ENCODE measurements at places on chromosomes 7 and 10.

DNA sequence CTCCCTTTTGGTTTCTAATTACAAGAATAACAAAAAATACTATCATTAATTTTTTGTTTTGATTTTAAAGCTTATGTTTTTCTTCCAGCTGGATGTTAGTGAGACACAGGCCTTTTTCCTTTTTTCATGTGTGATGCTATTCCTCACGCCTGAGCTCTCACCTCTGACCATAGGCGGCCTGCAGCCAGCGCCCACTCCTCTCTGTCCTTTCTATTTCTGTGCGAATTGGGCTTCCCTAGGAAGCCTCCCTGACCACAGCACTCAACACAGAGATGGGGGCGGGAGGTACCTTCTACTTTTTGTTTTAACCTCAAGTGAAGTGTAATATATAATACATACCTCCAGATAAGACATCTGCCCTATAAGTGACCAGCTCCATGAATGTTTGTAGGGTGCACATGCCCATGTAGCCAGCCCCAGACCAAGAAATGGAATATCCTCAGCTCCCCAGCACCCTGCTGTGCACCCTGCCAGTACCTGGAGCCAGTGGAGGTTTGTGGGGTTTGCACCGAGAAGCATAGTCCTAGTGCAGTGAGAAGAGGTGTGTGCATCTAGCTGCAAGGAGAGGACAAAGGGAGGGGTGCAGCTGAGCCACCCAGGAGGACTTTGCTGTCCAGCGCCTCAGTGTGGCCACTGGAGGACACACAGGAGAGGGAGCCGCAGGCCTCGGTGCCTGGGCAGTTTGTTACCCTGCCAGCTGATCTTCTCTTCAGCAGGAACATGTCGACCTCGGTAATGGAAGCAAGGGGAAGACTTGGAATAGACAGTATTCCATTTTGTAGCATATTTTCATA is 38.5 kb downstream of the BNIP3 start:
- DNase-seq: no peak

GRCh38 chr10:58016614-58017013 is 251.1 kb downstream of the IPMK start:
- no peak for DNase-seq

DNA sequence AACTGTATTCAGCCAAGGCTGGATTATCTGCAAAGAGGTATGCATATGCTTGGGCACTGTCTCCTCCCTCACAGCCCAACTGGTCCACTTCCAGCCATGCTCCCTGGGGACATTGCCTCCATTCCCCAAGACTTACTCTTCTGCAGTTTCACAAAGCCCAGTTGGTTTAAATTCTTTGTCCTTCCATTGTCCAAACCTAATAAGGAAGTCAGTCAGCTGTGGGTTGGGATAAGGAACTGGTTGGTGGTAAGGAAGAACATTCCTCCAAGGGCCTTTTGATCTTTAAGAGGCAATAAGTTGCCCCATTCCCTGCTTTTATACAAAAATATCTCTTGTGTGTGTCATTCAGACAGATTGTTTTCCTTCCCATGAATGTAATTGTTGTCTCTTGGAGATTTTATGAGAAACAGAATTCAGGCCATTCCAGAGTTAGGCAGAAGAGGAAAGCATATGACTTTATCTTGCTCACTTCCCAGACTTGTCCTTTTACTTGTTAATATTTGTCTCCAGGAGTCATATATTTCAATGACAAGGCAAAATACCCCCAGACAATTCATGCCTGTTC is 673.7 kb downstream of the SUGCT start:
- DNase-seq: no peak

- no peak for DNase-seq
These were observed 169.7 kb upstream of the TMEM229A start for GRCh38 chr7:124202546-124202945.

- no peak for DNase-seq
These were observed 123.1 kb downstream of the CLEC2L start for GRCh38 chr7:139646566-139646965.

- DNase-seq: no peak
These were observed 845.7 kb upstream of the POT1 start for GRCh38 chr7:125775317-125775716.

GRCh38 chr7:127890726-127891125 is 140.5 kb downstream of the LRRC4 start:
- no peak for DNase-seq

DNA sequence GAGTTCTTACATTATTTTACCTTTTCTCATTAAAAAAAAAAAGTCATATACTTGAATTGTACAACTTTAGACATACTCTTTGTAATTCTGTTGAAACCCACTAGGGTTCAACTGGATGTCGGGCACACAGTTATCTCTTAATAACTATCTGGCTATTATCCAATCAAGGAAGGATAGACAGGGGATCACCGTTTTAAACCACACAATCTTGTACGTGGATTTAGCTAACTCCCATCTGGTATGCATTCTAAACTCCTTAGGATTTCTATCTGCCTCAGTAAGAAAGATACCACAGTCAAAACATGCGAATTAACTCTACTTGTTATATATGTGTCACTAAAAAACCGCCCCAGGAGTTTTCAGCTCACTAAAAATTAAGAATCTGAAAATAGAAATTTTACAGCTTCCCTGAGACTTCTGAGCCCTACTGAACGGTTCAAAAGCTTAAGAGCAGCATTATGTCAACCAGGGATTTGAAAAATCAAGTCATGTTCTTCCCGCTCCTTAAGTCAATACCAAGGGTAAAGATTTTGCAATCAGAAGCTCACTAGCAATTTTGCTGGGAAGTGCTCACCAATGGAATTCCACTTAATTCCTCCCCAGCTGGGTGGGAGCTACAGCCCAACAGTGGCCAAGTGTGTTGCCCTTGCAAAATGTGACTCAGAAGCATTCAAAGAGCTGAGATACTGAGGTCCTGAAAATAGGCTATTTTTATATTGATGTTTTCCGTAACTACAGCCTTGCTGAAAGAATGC is 267.0 kb downstream of the FRMD4A start:
- no peak for DNase-seq

DNA sequence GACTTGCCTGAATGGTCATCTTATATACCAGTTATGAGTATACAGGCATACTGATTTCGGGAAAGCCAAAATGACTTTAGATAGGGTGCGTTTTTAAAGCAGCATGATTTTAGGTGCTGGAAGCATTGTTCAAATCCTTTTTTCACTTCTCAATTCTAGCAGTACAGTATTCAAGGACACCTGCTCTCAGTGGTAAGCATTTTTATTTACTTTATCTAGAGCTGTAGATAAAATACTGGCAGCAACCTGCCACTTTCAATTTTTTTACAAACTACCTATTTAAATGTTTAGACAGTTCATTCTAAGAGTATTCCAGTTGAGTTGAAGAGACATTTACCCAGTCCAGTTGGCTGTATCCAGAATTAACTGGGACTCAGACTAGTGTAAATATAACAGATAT is 33.6 kb downstream of the TMEM106B start:
- no peak for DNase-seq

DNA sequence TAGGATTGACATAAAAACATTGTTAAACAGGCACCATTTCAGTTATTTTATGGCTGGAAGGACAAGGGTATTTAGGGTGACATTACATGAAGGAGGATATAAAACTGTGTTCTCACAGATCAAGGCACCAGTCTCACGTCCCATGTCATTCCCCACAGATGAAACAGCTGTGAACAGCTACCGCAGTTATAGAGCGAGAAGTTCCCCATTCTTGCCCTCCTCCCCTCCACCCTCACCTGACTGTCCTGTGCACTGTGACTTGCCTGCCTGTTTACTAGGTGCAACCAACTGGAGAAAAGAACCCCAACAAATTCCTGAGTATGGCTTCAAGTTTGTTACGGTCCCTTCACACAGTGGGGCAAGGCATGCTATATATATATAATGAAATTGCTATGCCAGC is 141.6 kb downstream of the SND1 start:
- no peak for DNase-seq

- DNase-seq: no peak
These were observed 8.8 kb downstream of the MAFK start for GRCh38 chr7:1539181-1539881.

DNA sequence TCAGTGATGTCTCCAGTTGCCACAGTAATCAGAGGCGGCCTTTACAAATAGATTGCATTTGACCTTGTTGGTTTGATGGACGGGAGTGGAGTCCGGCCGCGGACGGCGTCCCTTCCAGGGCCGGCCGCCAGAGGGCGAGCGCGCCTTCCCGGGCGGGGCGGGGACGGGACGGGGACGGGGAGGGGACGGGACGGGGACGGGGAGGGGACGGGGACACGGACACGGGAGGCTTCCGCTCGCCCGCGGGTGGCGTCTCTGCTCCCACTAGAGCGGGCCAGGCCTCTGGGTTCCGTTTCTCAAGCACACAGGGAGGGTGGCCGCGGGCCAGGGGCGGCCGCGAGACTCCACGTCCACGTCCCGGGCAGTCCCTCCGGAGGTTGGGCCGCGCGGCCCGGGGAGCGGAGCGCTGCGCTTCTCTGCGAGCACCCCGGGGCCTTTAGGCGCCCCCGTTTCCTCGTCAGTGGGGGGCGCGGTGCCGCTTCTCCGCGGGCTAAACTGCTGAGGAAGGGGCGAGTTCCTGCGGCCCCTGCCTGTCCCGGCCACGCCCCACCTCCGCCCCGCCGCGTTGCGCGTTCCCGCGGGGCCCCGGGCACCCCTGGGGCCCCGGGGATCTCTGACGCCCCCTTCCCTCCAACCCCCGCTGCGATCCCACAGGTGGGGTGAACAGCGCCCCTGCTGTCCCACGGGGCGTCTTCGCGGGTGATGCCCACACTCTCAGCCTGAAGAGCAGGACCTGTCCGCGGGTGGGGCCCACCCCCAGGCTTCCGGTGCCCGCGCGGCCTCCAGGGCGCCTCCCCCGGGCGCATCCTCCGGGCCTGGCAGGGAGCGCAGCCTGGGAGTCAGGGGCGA is 84.2 kb upstream of the MKI67 start:
- DNase-seq: no peak

- no peak for DNase-seq
These were observed 4.2 kb downstream of the PSAP start for GRCh38 chr10:71846816-71847215.

DNA sequence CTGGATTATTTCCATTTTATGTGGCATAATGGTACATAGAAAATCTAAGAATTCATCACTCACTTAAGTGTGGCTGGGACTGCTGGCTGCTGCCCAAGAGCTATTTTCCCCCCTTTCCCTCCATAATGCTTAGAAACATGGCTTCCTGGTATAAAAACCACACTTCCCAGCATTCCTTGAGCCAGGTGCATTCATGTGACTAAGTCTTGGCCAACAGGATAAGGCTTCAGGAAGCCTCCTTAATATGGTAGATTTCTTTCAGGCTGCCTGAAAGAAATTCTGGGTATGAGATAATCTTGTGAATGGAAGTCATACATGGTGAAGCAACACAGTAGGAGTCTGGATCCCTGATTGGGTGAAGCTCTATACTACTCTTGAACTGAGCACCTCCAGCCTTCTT is 178.0 kb downstream of the JAZF1 start:
- no peak for DNase-seq

GRCh38 chr10:13686331-13686752 is 99.6 kb downstream of the PRPF18 start:
- DNase-seq: no peak

DNA sequence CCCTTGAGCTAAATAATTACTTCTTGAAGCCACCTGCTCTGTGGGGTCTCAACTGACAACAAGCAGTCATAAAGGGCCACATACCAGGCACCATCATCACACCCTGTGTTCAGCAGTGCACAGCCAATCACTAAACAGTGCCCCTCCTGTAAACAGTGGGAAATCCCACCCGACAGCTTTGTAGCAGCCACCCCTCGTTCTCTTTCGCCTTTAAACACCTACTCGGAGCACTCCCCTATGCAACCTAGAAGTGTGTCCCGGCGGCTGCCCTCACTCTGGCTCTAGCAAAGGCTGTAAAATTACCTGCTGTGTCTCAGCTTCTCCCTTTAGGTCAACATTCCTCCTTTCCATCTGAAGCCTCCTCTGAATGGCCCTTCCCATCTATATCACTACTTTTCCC is 111.9 kb downstream of the TCERG1L start:
- no peak for DNase-seq

DNA sequence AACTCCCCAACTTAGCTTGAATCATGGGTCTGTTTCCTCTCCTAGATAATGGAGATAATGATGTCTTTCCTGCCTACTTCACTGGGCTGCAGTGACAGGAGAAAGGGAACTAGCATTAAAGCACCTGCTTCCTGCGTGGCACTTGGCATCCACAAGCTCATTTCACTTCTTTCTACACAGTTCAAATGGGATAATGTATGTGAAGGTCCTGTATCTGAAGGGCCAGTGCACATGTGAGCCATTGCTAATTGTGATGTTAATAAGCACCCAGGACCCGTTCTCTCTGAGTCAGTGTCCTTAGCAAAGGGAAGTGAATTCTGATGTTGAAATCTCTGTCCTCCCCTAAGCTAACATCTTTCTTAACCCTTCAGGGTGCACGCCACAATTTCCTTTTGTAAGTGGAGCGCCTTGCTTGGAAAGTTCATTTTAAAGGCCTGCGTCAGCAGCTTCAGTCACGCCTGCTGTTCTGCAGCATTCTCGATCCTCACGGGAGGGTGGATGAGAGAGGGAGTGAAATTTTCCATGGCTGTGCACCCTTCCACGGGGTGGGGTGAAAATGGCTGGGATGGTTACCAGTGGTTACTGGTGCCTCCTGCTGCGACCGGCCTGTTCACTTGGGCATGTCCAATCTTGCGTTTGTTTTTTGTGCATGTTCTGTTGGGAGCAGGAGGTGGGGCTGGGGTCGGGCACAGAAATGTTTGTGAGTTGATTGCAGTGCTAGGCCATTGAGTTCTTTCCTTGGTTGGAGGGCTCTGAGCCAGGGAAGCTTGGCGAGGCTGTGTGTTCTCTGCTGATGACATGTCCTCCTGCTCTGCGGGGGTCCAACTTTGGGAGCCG is 59.2 kb downstream of the HK1 start:
- no peak for DNase-seq

DNA sequence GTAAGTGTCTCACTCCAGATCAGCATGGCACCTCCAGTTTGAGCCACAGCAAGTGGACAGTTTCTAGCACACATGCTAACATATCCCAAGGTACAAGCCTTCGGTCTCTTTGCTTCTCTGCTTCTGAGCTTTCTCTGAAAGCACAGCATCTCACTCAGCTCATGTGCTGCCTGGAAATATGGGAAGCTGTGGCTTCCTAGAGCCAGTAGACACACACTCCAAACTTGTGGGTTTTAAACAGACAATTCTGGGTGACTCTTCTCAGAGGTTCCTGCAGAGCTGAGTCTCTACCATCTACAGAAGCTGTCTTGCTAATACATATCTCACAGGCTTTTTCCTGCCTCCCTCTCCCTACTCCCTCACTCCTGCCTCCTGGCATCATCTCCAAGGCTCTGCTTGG is 23.9 kb upstream of the TMEM273 start:
- DNase-seq: no peak

DNA sequence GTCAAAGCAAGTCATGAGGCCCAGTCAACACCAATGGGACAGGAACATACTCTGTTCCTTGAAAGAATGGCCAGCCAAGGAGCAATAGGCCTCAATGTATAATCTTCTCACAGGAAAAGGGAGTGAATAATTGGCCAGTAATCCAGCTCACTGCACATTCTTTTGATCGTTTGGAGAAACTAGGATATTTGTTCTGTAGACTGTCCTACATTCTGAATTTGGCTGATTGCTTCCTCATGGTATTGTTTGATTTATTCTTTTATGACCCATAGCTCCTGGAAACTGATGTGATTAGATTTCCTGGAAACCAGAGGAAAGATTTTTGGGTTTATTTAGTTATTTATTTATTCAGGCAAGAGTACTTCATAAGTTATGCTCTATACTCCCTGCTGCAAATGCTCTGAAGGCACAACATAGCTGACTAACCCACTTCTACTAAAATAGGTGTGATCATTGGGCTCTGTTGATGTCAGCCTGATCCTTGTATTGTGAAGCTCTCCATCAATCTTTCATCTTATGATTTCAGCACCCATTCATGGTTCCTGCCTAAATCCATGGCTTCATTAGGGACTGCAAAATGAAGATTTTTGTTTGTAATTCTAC is 745.2 kb downstream of the SUGCT start:
- no peak for DNase-seq
